ENCODE measurements at places on chromosomes 5 and 9.

- no peak for DNase-seq
Measured at GRCh38 chr5:116674881-116675625, 100.4 kb upstream of the SEMA6A start.

DNA sequence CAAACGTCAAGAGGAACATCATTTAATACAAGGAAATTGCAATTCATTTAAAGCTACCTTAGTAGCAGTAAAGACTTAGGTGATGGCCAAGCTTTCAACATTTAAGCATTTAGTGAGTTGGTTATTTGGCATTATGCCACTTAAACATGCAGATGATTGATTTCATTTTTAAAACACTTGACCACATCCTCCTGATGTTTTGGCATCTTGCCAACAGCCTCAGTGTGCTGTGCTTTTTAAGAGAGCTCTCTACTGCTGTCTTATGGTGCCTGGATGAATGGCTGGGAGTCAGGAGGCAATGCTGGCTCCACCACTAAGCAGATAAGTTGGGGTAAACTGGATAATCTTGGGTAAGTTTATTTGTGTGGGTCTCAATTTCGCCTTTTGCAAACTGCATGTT, 364.5 kb downstream of the MAN2A1 start:
- no peak for DNase-seq

DNA sequence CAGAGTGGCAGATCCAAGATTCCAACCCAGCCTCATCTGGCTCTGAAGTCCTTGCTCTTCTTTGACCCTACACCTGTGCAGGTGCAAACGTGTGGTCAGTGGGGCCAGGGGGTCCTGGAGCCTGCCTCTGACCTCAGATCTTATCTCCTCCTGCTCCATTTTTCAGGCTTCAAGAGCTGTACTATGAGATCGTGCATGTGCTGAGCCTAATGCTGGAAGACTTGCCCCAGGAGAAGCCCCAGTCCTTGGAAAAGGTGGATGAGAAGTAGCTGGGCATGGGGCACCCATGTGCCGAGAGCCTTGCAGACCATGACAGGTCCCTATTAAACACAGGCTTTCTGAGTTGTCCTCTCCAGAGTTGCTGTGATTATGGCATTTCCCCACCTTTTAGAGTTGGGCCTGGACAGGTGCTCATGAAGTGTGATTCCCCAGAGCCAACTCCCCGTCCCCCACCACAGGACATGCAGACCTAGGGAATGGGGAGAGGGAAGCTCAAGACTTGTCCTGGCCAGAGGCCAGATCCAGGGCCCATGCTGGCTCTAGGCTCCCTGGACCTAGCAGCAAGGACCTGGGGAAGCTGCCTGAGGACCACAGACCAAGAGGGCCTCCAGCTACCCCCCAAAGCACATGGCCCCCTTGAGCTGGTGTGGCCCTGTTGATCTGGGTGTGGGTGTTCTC, 22.5 kb downstream of the PITX1 start:
- no peak for DNase-seq

DNA sequence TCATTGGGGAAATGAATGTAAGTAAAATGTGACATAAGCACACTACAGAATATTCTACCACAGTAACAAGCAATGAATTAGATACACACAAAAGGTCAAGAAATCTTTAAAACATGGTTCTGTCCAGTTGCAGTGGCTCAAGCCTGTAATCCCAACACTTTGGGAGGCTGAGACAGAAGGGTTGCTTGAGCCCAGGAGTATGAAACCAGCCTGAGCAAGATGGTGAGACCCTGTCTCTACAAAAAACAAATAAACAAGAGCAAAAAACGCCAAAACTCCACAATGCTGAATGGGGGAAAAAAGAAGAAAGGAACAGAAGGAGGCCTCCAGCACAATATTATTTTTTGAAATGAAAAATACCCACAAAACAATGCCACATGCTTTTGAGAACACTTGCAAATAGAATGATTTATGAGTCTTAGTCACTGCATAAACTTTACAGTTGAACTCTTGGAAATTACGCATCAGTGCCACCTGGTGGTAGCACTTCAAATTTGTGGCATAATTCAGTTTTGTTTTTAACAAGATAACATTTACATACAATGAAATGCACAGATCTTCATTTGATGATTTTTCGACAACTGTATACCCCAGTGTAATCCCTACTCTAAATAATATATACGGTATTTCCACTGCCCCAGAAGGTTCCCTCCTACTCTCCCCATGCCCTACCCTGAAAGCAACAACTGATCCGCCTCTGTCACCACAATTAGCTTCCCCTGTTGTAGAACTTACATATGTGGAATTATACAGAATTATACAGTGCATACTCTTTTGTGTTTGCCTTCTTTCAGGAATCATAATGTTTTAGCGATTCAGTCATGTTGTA, 14.4 kb upstream of the SPINK4 start:
- no peak for DNase-seq

- no peak for DNase-seq
Measured at GRCh38 chr5:179186801-179187200, 126.6 kb downstream of the ZNF354C start.

DNA sequence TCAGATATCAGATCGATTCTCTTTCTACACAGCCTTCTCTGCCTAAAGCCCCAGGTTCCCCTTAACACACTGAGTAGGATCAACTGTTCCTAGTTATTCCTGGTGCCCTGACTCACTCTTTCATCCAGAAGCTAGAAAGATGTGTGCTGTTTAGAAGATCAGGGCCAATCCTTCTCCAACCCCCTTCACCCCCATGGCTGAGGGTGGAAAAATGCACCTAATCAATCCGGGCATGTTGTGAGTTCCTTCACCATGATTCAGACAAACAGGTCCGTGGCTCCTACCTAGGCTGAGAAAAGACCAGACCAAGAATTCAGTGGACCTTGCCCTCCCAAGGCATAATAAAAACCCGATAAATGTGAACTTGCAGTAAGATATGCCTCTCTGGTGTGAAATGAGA, 85.4 kb upstream of the EQTN start:
- no peak for DNase-seq

GRCh38 chr9:115891929-115892328, 261.7 kb upstream of the PAPPA start:
- DNase-seq, result no peak

DNA sequence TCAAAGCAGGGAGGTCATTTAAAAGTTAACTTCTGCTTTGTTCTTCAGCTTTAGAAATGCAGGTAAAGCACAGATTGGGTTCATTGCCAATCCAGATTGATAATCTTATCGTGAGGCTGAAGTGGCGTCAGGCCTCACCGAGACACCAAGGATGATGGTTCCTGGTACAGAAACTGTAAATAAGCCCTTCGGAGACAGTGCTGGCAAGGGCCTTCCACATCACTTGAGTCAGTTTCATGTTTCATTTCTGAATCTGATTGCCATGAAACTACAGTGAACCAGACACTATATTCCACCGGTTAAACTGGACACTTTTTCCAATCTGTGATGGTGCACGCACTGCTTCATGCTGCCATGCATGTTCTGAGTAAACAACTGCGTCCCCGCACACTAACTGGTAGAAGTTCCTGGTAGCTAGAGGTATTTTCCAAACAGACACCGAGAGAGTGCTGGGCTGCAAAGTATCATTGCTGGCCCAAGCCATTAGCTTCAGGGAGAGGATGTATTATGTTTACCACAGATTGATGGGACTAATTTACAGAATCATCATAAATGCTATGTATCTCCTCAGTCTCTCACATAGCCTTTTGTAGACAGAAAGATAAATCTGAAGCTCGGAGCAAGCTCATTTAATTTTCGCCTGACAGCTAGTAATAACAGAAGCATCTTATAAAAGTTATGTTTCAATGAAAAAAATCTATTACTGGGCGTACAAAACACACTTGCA, 336.1 kb downstream of the GLIS3 start:
- DNase-seq, result no peak

DNA sequence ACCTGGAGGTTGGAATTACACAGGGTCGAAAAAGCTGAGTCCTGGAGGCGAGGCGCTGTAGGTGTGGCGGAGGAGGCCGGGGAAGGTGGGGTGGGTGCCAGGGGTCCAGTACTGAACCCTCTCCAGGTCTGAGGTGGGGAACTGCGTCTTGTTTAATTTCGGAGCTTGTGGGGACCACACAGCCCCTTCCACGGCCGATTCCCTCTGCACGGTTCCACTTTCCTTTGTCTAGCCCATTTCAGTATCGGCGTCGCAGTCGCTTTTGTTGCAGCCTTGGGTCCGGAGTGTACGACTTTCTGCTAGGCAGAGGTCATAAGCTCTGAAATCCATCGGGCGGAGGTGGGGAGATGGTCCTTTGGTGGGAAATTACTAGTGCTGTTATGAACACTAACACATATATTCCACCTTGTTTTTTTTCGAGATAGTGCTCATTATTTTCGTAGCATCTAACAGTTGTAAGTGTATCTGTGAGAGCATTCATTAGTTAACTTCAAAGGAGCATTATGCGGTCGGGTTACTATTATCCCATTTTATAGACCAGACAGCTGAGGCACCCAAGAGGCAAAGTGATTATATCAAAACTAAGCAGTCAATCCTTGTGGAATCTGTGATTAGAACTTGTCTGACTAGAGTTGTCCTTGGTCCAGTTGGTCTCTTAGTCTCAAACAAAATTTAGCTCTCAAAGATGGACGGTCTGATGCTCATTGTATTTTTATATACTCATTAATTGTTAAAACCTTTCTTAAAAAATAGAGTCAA, 737 bp downstream of the RNF180 start:
- DNase-seq, result no peak
